RPMI7951 (cell line): ENCODE measurements at places on chromosomes 2 and 18. TPM values are rescaled to one million over a fixed set of nuclear protein-coding genes. Genes with fewer than 3 reads are reported as not detected.

TANC1 gene
- total RNA-seq: 19.3 and 24.4 TPM in 2 replicates

TMEM87B gene
- 44.3 and 53.6 TPM in 2 replicates for total RNA-seq

MYCN gene
- not detected in 2 replicates for total RNA-seq

LOXHD1 gene
- total RNA-seq: not detected in 2 replicates

OTX1 gene
- 0.36 and 0.88 TPM in 2 replicates for total RNA-seq

CYP27C1 gene
- 3.5 TPM in 2 replicates for total RNA-seq

- DNase-seq: no peak
These were observed 142.4 kb downstream of the NDUFA10 start for GRCh38 chr2:239882781-239883180.

GRCh38 chr2:234846599-234847363 is 105.0 kb upstream of the SH3BP4 start:
- no peak for DNase-seq

GRCh38 chr2:118843483-118844132 is 3.8 kb downstream of the EN1 start:
- DNase-seq: no peak

- DNase-seq: no peak
These were observed 62.8 kb downstream of the INO80D start for GRCh38 chr2:206023183-206023582.

GRCh38 chr2:101119431-101119830 is 31.8 kb downstream of the TBC1D8 start:
- DNase-seq: peak; percentile 65

DNA sequence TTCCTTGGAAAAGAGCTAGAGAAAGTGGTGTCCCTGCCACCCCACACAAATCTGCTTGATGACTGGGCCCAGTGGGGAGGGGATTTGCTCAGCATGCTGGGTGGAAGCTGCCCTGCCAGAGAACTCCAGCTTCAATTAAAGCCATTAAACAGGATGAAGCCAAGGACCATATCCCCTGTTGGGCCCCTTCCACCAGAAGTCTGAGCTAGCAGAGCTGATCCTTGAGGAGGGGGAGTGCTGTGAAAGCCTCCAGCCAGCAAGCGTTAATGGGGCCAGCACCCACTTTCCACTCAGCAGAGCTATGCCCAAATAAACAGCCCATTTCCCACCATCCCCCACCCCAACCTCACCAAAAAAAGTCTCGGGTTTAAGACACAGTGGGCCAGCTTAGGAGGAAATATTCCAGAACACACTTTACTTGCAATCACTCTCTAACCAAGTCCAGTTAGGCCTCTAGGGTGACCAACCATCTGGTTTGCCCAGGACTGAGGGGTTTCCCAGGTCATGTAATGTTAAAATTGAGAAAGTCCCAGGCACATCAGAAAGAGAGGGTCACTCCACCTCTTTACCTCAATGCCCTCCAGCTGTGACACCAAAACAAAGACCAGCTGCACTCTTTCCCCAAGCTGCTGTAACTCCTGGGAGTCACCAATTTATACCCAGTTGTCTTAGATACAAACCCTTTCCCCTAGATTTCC is 132.3 kb downstream of the FOXI3 start:
- DNase-seq: no peak

- DNase-seq: no peak
These were observed 209.7 kb upstream of the SIX2 start for GRCh38 chr2:45218931-45219339.

GRCh38 chr2:169415233-169415748 is 53.0 kb upstream of the LRP2 start:
- DNase-seq: no peak
